HTR-8/SVneo (cell line): ENCODE measurements at places on chromosomes 3 and 15.
A peak's percentile ranks its signal among the peaks of the same experiment; 100 is the strongest.

GRCh38 chr3:112633191-112633590 is 7.8 kb downstream of the CCDC80 start:
- DNase-seq: no peak

- no peak for DNase-seq
These were observed 42.2 kb upstream of the PLCL2 start for GRCh38 chr3:16842272-16843270.

DNA sequence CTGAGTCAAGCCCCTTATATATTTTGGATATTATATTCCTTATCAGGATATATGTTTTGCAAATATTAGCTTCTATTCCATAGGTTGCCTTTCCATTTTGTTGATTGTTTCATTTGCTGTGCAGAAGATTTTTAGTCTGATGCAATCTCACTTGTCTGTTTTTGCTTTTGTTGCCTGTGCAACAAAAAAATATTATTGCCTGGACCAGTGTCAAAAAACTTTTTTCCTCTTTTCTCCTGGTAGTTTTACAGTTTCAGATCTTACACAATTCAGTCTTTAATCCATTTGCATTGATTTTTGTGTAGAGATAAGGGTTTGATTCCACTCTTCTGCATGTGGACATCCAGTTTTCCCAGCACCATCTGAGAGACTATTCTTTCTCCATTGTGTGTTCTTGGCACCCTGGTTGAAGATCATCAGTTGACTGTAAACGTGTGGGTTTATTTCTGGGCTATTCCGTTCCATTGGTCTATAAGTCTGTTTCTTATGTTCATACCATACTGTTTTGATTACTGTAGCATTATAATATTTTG is 228.9 kb upstream of the NR2E3 start:
- no peak for DNase-seq

- peak; percentile 43 for DNase-seq
These were observed 114.3 kb downstream of the CORO2B start for GRCh38 chr15:68693071-68693470.

- DNase-seq: no peak
These were observed 17.3 kb downstream of the ZDHHC19 start for GRCh38 chr3:196193736-196194541.

DNA sequence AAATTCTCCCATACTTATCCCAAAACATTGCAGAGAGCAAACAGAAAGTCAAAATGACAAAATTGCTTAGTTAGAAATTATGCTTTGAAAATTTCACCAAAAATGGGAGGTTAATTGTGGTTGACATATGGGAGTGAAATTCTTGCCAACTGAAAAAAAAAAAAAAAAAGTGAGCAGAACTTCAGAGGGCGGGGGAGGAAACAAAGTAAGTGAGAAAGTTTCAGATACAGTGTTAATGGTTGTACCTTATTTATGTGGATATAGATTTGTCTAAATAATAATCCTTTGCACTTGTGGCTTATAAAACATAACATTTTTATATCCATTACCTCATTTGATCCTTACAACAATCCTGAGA is 91.5 kb upstream of the RAP2B start:
- DNase-seq: no peak

DNA sequence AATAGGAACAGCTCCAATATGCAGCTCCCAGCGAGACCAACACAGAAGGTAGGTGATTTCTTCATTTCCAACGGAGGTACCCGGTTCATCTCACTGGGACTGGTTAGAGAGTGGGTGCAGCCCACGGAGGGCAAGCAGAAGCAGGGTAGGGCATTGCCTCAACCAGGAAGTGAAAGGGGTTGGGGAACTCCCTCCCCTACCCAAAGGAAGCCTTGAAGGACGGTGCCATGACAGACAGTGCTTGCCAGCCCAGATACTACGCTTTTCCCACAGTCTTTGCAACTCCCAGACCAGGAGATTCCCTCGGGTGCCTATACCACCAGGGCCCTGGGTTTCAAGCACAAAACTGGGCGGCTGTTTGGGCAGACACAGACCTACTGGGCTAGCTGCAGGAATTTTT is 576.9 kb upstream of the NECTIN3 start:
- DNase-seq: no peak

DNA sequence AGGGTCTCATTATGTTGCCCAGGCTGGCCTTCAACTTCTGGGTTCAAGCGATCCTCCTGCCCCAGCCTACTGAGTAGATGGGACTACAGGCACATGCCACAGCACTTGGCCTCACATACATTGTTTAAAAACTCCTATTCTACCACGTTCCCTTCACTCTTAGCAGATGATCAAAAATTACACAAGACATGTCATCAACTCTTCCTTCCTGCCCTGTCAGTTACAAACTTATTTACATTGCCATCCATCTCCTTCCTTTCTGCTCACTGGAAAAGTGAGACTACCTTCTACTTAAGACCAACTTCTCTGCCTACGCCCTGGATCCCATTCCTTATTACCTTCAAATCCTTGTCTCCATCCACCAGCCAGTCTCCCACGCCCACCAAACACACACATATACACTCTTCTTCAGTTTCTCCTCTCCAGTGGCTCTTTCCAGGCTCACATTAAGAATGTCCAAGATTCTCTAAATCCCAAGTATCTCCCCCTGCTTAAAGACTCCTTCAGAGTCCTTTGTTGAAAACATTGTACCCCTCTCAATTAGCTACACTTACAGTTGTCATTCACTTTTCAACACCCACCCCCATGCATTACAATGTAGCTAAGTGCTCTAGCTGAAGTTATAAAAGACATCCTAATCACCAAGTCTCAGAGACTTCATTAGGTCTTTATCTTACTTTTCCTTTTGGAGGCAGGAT is 4.3 kb downstream of the PEAK1 start:
- no peak for DNase-seq
